ENCODE measurements at places on chromosomes 11 and 22.

DNA sequence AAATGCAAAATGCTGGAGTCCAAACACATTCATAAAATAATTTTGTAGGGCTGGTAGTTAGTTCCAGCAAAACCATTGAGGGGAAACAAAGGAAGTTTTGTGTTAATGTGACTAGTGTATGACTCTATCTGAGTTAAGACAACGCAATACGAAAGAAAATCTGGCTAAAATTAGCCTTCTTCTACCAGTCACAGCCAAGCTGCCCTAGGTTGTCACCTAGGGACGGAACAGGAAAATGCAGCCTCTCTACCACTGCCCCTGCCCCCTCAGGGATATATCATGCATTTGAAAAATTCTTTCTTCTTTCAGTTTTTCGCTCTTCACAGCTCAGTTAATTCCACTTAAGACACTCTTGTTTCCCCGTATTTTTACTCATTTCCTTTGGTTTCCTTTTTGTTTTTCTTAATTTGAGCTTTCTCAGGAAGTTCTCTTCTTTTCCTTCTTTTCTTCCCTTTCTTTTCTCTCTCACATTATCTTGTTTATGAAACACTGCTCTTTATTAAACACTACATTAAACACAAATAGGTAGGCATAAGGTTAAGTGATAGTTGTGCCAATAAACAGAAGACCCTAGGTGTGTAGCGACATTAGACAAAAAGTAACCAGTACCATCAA lies 30.6 kb downstream of the KIRREL3 start:
- no peak for DNase-seq

- peak; percentile 98 for DNase-seq
Measured at GRCh38 chr11:60841797-60842667, at the start of gene CCDC86. Gene CCDC86 (plus strand): TSS chr11:60842113. CDS start chr11:60842125, 12 bp downstream.

DNA sequence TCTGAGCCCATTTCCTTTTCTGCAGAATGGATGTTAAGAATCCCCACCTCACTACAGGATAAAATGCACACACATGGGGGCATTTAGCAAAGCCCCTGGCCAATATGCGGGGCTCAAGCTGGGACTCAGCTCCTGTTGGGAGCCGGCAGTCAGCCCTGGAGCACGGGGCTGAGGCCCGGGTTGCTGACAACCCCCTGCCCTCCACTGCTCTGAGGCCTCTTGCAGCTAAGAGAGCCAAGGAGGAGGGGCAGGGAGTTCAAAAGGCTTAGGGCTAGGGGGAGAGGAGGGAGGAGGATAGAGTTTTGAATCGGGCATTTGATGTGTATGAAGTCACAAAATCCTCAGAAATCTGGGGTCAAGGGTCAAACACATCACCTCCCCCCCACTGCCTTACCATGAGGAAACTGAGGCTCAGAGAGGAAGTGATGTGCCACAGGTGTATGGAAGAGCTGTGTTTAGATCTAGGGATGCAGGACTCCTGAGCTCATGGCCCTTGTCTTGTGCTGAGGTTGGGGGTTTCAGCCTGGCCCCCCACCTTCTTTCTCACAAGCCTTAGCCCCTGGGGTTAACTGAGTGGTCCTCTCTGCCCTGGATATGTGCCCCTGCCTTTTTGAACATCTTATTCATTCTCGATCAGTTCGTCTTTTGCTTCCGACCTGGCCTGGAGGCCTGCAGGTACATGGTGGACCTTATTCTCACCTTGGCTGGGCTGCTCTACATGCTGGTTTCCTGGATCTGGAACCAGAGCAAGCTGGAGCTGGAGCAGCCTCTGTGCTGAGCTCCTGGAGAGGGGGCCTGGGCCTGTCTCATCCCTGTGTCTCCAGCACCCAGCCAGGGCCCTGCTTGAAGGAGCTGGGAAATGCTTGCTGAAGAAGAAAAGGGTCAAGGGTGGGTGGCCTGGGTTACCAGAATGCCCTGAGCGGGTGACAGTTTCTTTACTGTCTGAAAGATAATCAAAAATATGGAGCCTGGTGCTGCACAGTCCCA lies 80.3 kb downstream of the LRRC32 start:
- DNase-seq, result no peak

- no peak for DNase-seq
Measured at GRCh38 chr11:44589301-44589700, 23.8 kb downstream of the CD82 start.

DNA sequence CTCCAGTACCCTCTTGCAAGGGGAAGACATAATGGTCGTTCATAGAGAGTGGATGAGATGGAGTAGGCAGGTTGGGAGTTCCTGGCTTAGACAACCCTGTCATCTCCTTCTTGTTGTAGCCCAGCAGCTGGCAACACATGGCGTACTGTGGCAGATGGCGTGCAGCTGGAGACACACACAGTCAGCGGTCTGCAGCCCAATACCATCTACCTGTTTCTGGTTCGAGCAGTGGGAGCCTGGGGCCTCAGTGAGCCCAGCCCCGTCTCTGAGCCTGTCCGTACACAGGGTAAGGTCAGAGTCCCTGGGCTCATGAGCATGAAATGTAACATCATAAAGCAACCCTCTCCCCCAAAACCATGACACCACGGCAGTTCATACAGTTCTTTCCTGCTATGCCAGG lies 8.7 kb downstream of the ROBO3 start:
- no peak for DNase-seq

DNA sequence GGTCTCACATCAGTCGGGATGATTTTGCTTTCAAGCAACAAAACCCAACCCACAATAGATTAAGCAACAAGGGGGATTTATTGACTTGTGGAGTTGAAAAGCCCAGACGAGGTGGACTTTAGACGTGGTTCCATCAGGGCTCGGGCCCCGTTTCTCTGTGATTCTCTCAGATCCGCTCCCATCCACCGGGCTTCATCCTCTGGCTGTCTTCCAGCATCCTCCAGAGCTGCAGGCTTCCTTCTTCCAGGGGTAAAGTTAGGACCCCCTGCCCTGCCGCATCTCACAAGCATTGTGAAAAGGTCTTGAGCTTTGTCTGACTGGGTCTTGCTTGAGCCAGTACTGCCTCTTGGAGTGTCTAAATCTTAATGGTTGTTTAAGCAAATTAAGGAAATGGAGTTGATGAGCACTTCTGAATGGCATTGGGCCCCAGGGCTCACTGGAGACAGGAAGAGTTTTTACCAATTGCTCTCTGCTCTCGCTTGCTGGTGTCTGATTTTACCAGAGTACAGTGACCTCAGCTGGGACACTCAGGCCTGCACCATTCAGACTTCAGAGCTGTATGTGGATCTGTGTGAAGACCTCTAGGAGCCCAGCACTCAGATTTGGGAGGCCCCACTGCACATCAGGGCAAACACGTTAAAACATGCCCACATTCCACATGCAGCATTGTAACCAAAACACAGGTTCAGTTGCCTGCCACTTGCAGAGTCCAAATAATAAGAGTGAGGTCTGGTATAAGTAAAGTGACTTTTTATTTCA lies 13.5 kb upstream of the FTH1 start:
- DNase-seq, result no peak

DNA sequence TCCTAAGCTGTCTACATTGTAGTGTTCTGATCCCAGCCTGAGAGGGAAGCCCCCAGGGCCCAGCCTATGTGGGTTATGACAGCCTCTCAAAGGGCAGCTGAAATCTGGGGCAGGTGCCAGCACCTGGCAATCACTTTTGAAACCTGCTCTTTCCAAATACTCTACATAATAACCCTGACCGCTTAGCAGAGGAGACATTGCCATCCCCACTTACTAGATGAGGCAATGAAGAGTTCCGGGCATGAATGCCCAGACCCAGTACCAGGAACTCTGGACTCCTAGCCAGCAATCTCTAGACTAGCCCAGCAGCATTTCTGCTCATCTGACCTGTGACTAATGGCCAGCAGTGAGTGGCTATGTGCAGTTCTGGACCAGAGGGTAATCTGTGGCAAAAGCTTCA lies 412.4 kb upstream of the CADM1 start:
- DNase-seq, result no peak

DNA sequence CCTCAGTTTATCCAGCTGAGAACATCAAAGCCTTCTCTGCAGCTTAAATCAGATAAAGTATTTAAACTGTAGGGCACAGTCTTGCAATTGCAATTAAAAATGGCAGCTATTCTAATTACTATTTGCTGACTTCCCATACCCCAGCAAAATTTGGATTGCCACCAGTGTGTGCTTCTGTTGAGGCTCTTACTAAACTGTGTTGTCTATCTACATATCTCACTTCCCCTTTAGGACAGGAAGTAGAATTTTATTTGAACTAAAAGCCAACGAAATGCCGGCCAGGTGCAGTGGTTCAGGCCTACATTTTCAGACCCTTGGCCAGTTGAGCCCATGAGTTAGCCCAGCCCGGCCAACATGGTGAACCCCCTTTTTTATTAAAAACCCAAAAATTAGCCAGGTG lies 7.1 kb downstream of the SAA4 start:
- no peak for DNase-seq

DNA sequence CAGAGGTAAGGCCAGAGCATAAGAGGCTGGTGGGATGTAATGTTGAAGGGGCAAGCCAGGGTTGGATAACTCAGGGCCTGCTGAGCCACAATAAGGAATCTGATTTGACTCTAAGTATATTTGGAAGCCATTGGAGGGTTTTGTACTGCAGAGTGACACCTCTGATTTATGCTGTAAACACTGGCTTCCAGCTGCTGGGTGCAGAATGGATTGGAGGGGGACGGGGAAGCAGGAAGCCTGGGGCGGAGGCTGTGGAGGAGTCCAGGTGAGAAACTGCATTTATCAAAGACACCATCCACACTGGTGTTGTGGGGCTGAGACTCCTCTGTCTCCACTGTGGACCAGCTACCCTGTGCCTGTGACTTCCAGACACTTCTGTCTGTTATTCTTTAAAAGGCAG lies 26.8 kb downstream of the MIAT start:
- no peak for DNase-seq

GRCh38 chr22:46936378-46936903 lies 174.0 kb downstream of the TBC1D22A start:
- DNase-seq, result no peak

DNA sequence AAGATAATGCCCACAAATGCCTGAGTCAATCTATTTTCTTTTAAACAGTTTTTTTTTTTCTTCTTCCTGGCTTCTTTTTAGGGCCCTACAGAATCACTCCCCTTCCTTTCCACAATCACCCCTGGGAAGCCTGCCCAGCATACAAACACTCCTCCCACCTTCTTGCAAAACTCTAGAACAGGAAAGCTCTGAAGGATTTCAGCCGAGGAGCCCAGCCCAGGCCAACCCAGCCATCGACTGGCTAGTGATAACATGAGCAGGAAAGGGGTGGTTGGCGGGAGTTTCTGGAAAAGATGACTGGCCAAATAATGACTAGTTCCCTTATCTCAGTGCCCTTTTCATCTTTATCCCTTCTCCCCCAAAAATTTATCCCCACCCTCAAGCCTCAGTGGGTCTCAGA lies 68.2 kb downstream of the USP35 start:
- no peak for DNase-seq

GRCh38 chr11:112777283-112777751 lies 183.9 kb upstream of the NCAM1 start:
- no peak for DNase-seq

GRCh38 chr11:5046754-5047330 lies 516 bp downstream of the OR52J3 start:
- DNase-seq, result no peak

DNA sequence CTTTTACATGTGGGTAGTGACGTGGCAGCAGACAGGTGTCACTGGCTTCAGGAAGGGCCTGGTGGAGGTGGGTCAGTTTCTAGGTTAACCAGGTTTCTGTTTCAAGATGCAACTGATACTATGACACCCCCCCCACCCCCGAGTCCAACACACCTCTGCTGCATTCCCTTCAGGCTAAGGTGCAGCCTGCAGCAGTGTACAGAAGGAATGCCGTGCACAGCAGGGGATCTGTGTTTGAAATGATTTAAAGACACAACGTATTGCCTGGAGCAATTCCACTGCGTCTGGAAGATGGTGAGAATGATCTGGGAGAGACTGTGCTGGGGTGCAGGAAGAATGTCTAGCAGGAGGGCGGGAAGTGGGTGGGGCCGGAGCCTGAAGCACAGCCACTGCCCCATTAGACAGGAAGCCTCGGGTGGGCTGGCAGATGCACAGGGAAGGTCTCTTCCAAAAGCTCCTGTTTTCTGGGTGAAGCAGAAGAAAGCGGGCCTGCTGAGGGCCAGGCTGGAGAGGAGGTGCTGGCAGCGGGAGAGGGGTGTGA lies 11.9 kb upstream of the TESMIN start:
- DNase-seq, result no peak

DNA sequence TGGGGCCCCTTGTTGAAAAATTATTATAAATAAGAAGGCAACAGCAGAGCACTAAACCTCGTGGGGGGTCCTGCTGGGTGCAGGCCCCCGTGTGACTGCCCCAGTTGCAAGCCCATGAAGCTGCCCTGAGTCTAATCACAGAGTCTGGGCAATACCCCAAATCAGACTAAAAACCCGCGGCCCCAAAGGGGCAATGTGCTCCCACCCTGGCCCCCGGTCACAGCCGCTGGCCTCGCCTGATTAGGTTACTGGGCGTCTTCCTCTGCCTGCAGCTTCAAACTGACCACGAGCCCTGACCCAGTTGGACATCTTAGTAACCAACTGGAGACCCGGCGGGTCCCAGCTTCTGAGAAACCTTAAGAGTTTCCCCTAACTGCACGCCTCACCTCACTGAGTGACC lies 1.6 kb downstream of the CXCR5 start:
- DNase-seq, result no peak

- DNase-seq, result no peak
Measured at GRCh38 chr11:119537306-119538253, 114.6 kb upstream of the THY1 start.

- DNase-seq, result no peak
Measured at GRCh38 chr22:30753701-30754100, 59.0 kb downstream of the OSBP2 start.

GRCh38 chr11:18065572-18065971 lies 19.5 kb upstream of the TPH1 start:
- DNase-seq, result no peak

- DNase-seq, result no peak
Measured at GRCh38 chr11:114315749-114316368, 19.7 kb downstream of the NNMT start.

- DNase-seq, result no peak
Measured at GRCh38 chr11:69650832-69651344, 9.9 kb downstream of the CCND1 start.

DNA sequence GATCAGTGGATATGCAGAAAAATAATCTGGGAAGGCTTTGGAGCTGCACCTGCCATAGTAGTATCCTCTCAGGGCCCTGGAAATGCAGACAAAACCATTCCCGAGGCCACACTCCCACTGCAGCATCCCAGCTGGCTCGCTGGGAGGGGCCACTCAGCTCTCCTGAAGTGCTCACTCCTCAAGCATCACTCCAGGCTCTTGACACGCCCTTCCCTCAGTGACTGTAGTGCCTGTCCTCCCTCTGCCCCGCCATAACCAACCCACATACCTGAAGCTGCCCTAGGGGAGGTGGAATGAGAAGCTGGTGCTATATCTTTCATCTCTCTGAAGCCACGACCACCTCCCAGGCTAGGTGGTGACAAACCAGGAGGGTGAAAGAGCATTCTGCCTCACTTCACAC lies 4.8 kb downstream of the DSCAML1 start:
- DNase-seq, result no peak

GRCh38 chr11:93986716-93987115 lies 34.4 kb upstream of the HEPHL1 start:
- no peak for DNase-seq

DNA sequence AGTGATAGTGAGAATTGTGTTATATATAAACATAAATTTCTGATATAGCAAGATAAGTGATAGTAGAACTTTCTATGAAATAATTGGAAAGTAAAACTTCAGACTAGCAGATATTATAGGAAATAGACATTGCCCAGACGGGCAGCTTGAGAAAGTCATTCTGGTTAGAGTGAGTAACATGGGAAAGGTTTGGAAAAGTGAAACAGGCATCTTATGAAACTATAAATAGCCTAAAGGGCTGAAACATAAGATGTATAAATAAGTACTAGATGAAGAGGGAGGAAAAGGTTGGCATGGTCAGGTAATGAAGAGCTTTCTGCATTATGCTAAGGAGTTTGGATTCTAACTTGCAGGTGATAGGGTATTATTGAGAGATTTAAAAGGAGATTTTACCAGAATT lies 101.3 kb downstream of the DYNC2H1 start:
- DNase-seq, result no peak

All from activated T-helper 1 cell treated with Interleukin-2 at 50 U/mL for 16 hours (primary cell).